ENCODE measurements at places on chromosomes 11 and 22.

DNA sequence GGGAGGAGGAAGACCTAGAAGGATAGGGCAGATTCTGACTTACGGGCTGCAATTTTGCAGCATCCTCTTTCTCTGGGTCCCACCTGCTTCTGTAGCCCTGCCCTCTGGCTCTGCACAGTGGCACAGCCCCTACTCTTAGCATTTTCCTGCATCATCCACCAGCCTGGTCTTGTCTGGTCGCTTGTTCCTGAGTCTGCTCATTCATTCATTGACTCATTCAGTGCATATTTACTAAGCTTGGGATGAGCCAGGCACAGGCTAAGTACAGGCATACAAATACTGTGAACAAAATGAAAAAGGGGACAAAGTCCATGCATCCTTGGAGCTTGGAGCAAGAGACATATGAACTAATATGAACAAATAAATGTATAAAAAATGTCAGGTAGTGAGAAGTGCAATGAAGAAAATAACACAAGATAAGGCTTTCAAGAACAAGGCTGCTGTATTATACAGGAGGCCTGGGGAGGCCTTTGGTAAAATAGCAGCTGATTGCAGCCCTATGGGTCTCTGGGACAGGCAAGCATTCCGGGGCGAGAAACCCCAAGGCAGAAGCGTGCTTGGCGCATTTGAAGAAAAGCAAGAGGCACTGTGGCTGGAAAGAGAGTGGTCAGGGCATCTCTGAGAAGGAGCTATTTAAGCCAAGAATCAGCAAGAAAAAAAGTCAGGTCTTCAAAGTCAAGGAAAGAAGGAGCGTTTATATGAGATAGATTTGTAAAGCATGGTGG is 108.0 kb upstream of the ALX4 start:
- no peak for DNase-seq

- no peak for DNase-seq
These were observed 67.2 kb downstream of the EXT2 start for GRCh38 chr11:44162662-44163061.

DNA sequence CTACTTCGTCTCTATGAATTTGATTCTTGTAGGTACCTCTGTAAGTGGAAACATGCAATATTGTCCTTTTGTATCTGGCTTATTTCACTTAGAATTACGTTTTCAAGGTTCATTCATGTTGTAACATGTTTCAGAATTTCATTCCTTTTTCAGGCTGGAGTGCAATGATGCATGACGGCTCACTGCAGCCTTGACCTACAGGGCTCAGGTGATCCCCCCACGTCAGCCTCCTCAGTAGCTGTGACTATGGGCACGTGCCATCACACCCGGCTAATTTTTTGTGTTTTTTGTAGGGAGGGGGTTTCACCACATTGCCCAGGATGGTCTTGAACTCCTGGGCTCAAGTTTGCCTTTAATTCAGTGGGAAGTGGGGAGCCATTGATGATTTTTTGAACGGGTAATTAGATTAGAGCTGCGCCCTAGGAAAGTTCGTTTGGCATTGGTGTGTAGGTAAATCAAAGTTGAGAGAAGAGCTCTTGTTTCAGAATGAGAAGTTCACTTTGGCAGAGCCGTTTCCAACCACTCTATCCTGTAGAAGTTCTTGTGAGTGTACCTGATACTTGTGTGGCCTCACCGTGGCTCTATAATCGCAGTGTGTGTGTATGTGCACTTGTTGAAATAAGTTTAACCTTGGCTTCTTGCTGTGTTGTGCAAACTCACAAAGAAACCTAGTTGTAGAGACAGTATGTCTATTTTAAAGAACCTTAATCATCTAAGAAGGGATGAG is 115.9 kb downstream of the NAV2 start:
- DNase-seq, result no peak

DNA sequence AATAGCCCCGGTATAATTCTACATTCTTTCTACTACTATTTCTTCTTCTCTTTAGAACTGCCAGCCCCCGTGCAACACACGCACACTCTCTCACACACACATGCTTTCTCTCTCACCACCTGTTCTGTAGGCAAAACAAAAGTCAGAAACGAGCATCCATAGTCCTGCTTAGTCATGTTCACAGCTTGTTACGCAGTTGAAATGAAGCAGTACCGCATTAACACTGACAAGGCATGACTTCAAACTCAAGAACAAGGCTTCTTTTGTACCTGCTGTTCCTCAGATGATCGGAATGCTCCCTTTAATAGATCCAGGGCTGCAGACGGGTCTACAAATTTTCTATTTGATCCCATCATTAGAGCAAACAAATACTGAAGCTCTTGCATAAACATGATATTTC is 42.2 kb downstream of the USP28 start:
- no peak for DNase-seq

DNA sequence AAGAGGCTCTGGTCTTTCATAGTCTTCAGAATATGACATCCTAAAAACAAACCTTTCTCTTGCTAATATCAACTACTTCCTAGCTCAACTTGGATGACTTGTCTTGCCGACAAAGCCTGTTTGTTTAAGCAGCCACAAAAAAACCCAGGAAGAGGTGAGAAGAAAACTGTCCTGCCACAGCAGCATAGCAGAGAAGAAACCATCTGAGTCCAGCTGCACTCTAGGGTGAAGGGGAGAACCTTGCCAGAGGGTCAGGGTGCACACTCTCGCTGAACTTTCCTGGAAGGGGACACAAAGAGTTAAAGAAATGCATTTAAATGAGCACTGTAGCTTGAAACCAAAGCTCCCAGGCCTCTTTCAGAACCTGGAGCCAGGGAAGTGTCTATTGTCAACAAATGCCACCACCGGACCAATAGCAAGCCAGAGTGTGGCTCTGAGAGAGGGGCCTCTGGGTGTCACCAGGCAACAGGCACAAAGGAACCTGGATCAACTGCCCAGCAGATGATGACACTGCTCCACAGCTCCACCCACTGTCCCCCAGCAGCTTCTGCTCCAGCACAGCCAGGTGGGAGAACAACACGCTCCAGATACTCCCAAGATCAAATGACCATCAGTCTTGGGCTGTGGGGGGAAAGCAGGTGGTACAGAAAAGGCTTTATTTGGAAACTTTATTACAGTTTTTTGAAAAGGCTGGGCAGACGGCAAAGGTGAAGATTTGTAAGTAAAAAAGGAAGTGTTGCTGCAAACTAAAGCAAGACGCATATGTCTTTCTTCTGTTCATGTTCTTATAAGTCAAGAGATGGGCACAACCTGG is 105.7 kb downstream of the RASSF10 start:
- no peak for DNase-seq

DNA sequence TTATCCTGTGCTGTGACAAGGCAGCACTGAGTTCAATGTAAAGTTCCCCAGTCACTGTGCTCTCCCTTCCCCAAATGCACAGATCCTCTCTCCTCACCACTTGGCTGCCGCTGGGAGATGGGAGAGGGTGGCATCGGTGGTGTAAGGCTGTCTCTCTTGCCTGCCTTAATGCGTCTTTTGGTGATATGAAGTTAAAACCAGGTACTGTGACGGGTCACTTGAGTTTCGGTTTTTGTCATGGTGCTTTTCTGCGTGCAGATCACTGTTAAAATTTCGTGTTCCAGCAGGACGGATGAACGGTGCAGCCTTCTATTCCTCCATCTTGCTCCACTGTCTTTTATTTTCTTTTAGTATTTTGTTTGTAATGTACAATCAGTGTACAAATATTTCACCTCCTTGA is 18.6 kb downstream of the GLB1L2 start:
- no peak for DNase-seq

DNA sequence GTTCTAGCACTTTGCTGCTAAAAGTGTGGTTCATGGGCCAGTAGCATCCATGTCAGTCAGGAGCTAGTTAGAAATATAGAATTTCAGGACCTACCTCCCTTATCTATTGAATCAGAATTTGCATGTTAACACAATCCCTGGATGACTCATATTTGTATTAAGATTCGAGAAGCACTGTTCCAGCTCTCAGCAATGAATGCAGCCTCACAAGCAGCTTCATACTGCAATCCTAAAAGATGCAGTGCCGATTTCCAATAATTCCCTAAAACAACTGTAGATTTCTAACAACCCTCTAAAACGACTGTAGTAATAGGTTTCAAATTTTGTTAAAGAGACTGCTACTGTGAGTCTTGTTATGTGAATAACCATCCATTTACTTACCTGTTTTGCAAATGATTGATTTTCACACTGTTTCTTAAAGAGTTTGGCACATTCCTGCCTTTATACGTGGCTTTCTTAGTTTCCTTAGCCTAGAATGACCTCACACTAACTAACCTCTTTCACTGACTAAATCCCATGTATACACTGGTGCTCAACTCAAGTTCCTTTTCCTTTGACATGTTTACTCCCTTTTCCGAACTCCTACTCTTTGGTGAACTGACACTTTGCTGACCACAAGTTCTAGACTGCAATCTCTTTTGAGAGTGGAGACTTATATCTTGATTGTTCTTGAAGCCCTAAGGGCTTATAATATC is 511.8 kb downstream of the METTL15 start:
- DNase-seq, result no peak

DNA sequence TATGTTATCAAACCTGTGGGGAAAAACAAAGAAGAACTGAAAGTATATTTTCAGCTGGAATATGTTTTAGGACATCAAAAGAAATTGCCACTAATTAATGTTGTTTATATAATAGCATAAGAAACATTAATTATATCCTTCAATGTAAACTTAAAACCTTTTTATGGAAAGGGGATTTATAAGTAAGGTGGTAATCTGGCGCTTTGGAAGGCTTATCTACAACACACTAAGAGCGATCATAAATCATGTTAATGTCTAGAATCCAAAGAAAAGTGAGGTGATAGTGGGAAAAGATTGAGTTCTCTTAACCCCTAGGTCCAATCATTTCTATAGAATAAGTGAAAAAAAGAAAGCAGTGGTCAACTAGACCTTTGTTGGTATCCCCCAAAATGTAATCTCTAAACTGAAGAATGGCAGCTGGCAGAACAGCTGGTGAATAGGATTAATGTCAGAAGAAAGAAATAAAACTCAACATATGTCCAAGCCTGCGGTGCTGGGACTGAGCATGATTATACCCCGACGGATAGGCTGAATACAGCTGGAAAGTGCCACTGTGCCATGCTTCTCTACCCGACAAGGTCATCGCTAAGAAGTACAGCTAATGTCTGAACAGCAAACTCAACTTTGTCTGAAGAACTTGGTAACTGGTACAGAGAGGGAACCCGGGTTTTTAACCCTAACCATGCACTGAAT is 64.0 kb downstream of the SOX6 start:
- no peak for DNase-seq

DNA sequence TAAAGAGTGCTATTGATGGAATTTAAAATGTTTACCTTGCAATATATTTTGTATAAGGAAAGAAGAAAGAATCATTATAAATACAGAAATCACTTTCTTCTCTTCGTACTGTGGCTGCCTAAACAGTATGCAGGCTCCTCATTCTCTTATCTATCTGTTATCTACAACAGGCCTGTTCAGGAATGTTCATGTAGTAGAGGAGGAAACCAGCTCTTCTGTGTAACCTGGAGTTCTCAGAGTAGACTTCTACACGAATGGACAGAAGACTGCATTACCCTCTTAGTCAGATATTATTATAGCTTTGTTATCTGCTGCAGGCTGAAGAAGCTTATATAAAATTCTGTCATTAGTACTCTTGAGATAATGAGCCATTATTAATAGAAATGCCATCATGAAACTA is 1225.9 kb upstream of the CNTN5 start:
- DNase-seq, result no peak

DNA sequence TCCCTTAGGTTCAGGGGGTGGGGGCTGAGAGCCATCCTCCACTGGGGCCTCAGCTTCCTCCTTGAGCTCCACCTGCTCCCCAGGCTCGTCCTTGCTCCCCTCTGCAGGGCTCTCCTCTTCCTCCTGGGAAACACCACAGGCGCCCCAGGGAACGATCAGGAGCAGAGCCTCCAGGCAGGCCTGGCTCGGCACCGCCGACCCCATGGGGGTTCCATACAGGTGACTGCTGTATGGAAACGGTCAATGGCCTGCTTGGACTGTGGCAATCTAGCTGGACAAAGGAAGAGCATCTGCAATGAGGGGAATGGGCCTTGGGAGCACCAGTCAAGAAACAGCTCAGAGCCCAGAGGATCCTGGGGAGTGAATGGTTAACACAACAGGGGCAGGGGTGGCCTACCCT is 7.9 kb downstream of the HYOU1 start:
- DNase-seq, result no peak

DNA sequence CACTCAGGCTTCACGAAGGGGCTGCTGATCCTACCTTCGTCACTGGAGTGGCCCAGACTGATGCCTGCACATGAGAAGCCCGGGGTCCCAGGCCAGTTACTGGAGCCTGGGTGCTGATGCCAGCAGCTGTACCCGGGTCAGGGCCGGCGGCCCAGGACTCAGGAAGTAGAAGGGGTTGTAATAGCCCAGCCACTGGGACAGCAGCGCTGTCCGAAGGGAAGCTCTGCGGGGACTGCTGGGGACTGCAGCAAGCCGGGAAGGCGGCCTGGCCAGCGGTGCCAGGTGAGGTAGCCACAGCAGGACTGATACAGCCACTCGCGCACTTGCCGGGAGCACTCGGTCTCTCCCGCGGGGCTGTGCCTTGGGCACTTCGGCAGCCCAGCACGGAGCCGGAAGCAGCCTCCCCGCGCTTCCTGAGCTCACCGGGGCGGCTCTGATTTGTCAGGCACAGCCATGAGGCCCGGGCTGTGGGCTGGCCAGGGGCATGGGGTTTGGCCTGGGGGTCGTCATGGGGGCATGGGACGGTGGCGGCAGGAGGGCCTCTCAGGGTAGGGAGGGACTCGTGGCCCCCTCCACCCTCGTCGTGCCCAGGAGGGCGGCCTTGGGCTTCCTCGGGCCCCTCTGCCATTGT is 13.9 kb upstream of the OR8K1 start:
- no peak for DNase-seq

GRCh38 chr22:39985383-39986035 is 9.2 kb upstream of the FAM83F start:
- DNase-seq, result no peak

- no peak for DNase-seq
These were observed 7.0 kb upstream of the HINFP start for GRCh38 chr11:119114351-119114750.

DNA sequence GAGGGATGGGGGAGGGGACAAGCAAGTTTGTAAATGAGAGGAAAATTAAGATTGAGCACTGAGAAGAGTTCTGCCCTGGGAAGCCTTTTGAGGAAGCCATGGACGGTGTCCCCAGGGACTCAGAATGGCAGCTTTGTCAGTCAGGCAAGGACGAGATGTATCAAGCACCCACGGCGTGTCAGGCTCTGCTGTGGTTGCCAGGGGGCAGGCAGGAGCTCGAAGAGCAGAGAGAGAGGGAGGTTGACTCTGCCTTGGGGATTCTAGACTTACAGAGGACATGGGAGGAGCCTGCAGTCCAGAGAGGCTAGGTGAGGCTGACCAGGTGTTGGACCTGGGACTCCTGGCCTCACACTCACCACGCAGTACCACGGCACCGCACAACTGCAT is 29.1 kb upstream of the SYT7 start:
- DNase-seq, result no peak

- no peak for DNase-seq
These were observed 151.4 kb downstream of the BLID start for GRCh38 chr11:121964591-121964990.
